Naive thymus-derived CD8-positive, alpha-beta T cell (primary cell): ENCODE measurements at places on chromosomes 12 and 14.

- H3K27me3 ChIP-seq: peaks cover 12% of the 10 kb centered on the region
- H3K4me1 ChIP-seq: no peaks in the 10 kb centered on the region
- peaks cover 3% of the 10 kb centered on the region for H3K36me3 ChIP-seq
- H3K4me3 ChIP-seq: no peak overlapping the region
- DNase-seq: no peak
Measured at GRCh38 chr12:14191612-14192011, 173.9 kb upstream of the ATF7IP start.

- no peaks in the 10 kb centered on the region for H3K27me3 ChIP-seq
- peaks cover 44% of the 10 kb centered on the region for H3K4me1 ChIP-seq
- H3K36me3 ChIP-seq: no peaks in the 10 kb centered on the region
- DNase-seq: no peak
- H3K27ac ChIP-seq: peak overlapping the region; percentile 93
Measured at GRCh38 chr12:50212071-50212467, 44.9 kb upstream of the CERS5 start.

DNA sequence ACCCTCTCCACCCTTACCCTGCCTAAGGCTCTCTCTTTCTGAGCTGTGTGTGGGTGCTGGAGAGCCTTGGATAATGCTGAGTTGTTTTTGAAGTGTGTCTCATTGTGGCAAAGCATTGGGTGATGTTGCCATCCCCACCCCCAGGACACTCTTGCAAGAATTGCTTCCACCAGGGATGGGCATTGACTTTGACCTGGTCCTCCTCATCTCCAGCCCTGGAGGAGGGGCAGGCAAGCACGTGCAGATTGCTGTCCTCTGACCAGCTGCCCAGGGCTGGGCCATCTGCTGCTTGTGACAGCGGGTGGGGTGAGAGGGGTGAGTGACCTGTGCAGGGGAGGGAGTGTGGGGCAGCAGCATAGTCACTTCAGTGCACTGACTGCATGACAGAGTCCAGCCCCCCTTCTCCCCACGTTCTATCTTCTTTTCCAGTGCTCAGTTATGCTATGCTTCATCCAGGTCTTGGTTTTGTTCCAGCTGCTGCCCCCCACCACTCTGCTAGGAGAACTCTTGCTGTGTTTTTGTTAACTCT lies 26.2 kb downstream of the SUSD6 start:
- H3K27me3 ChIP-seq: no peaks in the 10 kb centered on the region
- peaks cover 20% of the 10 kb centered on the region for H3K36me3 ChIP-seq
- peaks cover 61% of the 10 kb centered on the region for H3K4me1 ChIP-seq
- no peak for DNase-seq
- peak overlapping the region; percentile 93 for H3K27ac ChIP-seq
- no peak overlapping the region for H3K4me3 ChIP-seq

DNA sequence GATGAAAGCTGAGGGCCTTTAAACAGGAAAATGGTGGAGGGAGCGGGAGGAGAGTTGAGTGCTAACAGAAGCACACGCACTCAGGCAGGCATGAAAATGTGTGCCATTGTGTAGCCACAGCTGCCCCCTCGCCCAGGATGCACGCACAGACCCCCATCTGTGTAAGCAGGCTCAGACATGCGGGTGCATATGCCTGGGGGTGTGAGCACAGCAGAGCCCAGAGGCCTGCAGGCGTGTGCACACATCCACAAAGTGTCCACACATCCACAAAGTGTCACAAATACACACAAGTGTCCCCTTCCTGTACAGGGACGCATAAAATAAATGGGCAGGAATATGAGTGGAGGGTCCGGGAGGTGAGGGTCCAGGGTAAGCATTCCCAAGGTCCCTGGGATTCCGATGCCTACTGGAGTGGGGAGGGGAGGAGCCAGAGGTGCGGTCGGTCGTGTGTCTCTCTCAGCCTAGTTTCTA lies 805 bp upstream of the KRT7 start:
- peaks cover 2% of the 10 kb centered on the region for H3K4me1 ChIP-seq
- H3K36me3 ChIP-seq: no peaks in the 10 kb centered on the region
- no peak overlapping the region for H3K4me3 ChIP-seq
- H3K27ac ChIP-seq: no peak overlapping the region

- no peak overlapping the region for H3K27ac ChIP-seq
- no peaks in the 10 kb centered on the region for H3K4me1 ChIP-seq
- no peak overlapping the region for H3K4me3 ChIP-seq
- no peak for DNase-seq
Measured at GRCh38 chr12:130702966-130703732, 12.9 kb downstream of the RIMBP2 start.

DNA sequence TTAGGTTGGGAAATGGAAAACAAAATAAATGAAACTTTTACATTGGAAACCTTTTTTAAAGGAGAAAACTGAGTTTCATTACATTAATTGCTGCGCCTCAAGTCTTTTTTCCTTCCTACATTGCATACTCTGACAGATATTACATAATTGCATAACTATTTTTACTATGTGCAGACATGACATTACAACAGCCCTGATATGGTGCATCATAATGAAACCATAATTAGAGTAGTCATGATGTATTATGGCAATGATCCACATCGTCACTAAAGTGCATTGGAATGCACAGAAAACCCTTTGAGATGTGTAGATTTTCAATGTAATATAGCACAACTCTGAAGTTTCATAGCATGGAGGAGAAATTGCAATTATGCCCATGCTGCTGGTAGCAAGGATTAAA lies 217.8 kb upstream of the NPAS3 start:
- DNase-seq: no peak
- no peak overlapping the region for H3K27ac ChIP-seq
- H3K36me3 ChIP-seq: no peaks in the 10 kb centered on the region
- H3K4me3 ChIP-seq: no peak overlapping the region

DNA sequence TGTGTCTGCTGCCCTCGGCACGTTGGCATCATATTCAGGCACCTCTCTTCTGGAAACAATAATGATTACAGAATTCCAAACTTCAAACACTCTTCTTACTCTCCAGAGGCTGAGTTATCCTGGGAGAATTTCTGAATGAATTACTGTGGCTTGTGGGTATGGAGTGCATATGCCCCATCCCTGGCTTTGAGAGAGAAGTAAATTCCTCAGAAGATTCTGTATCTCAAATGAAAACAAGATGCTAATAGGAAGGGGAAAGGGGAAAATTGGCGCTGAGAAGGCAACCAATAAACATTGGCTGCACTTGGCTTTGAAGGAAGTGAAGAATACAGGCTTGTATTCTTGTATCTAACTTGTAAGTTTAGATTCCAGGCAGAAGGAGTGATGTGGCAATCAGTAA lies 132.0 kb upstream of the NOVA1 start:
- no peak for DNase-seq
- H3K4me1 ChIP-seq: no peaks in the 10 kb centered on the region
- H3K27ac ChIP-seq: no peak overlapping the region
- H3K4me3 ChIP-seq: no peak overlapping the region
- H3K27me3 ChIP-seq: no peaks in the 10 kb centered on the region
- no peaks in the 10 kb centered on the region for H3K36me3 ChIP-seq

DNA sequence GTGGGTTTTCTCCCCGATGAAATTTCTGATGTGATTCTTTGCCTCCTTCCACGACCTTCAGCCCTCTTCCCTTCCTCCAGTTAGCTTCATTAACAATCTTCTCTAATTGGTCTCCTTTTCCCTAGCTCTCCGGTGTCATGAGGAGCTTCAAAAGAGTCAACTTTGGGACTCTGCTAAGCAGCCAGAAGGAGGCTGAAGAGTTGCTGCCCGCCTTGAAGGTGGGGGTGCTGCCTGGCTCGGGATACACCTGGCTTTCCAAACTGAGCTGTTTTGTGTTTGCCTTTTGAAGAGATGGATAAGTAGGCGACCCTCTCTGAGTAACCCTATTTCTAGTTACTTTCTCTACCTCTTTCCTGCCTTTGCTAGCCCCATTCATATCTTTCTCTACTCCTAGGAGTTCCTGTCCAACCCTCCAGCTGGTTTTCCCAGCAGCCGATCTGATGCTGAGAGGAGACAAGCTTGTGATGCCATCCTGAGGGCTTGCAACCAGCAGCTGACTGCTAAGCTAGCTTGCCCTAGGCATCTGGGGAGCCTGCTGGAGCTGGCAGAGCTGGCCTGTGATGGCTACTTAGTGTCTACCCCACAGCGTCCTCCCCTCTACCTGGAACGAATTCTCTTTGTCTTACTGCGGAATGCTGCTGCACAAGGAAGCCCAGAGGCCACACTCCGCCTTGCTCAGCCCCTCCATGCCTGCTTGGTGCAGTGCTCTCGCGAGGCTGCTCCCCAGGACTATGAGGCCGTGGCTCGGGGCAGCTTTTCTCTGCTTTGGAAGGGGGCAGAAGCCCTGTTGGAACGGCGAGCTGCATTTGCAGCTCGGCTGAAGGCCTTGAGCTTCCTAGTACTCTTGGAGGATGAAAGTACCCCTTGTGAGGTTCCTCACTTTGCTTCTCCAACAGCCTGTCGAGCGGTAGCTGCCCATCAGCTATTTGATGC lies 797 bp downstream of the ESPL1 start:
- no peaks in the 10 kb centered on the region for H3K27me3 ChIP-seq
- peaks cover 20% of the 10 kb centered on the region for H3K4me1 ChIP-seq
- peak overlapping the region; percentile 94 for H3K27ac ChIP-seq

GRCh38 chr12:130878193-130879185 lies 6.6 kb downstream of the RAN start:
- no peak for DNase-seq
- peaks cover 56% of the 10 kb centered on the region for H3K4me1 ChIP-seq
- H3K36me3 ChIP-seq: peaks cover 17% of the 10 kb centered on the region
- no peak overlapping the region for H3K27ac ChIP-seq
- H3K4me3 ChIP-seq: no peak overlapping the region

- peaks cover 5% of the 10 kb centered on the region for H3K4me1 ChIP-seq
- H3K27me3 ChIP-seq: no peaks in the 10 kb centered on the region
- H3K4me3 ChIP-seq: no peak overlapping the region
- peaks cover 35% of the 10 kb centered on the region for H3K36me3 ChIP-seq
- H3K27ac ChIP-seq: no peak overlapping the region
- no peak for DNase-seq
Measured at GRCh38 chr12:59744564-59744963, 148.7 kb downstream of the SLC16A7 start.

- peak overlapping the region; percentile 49 for H3K4me3 ChIP-seq
- H3K36me3 ChIP-seq: no peaks in the 10 kb centered on the region
- H3K27me3 ChIP-seq: no peaks in the 10 kb centered on the region
- H3K4me1 ChIP-seq: peaks cover 61% of the 10 kb centered on the region
Measured at GRCh38 chr14:93962701-93963601, 13.4 kb downstream of the ASB2 start.

DNA sequence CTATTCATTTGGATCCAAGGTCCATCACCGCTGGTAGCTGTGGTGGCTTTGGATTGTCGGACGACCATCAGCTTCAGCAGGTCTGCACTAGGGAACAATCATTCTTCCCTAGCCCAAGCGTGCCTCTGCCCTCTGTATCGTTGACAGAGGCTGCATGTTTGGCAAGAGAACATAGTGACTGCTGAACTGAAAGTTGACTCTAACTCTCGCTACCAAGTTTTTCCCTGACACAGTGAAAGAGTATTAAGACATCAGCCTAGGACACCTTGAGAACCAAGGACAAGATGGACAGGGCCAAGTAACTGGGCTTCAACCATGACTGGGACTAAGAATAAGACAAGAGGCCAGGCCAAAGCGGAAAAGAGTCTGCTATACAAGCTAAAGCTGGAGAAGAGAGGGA lies 26.3 kb downstream of the TSHR start:
- DNase-seq: no peak
- no peaks in the 10 kb centered on the region for H3K27me3 ChIP-seq
- peaks cover 7% of the 10 kb centered on the region for H3K4me1 ChIP-seq
- no peak overlapping the region for H3K4me3 ChIP-seq

GRCh38 chr12:27025116-27025515 lies 2.8 kb downstream of the MED21 start:
- peak overlapping the region; percentile 29 for H3K4me3 ChIP-seq
- peaks cover 14% of the 10 kb centered on the region for H3K4me1 ChIP-seq
- peaks cover 38% of the 10 kb centered on the region for H3K36me3 ChIP-seq

- no peak overlapping the region for H3K27ac ChIP-seq
- H3K4me1 ChIP-seq: no peaks in the 10 kb centered on the region
- DNase-seq: no peak
- H3K27me3 ChIP-seq: peaks cover 12% of the 10 kb centered on the region
- H3K36me3 ChIP-seq: no peaks in the 10 kb centered on the region
Measured at GRCh38 chr14:30855345-30856037, 18.9 kb upstream of the COCH start.

GRCh38 chr12:6961278-6961694 lies 9.2 kb downstream of the PHB2 start:
- H3K27ac ChIP-seq: peak overlapping the region; percentile 98
- H3K4me1 ChIP-seq: peaks cover 81% of the 10 kb centered on the region
- DNase-seq: peak; percentile 79
- H3K27me3 ChIP-seq: no peaks in the 10 kb centered on the region
- peaks cover 30% of the 10 kb centered on the region for H3K36me3 ChIP-seq

GRCh38 chr14:91145391-91146160 lies 31.7 kb downstream of the DGLUCY start:
- H3K36me3 ChIP-seq: no peaks in the 10 kb centered on the region
- no peak overlapping the region for H3K4me3 ChIP-seq
- H3K4me1 ChIP-seq: peaks cover 18% of the 10 kb centered on the region
- no peak overlapping the region for H3K27ac ChIP-seq
- DNase-seq: no peak

- no peaks in the 10 kb centered on the region for H3K36me3 ChIP-seq
- DNase-seq: peak; percentile 23
- H3K27me3 ChIP-seq: no peaks in the 10 kb centered on the region
- H3K27ac ChIP-seq: no peak overlapping the region
Measured at GRCh38 chr14:66508846-66509621, 1.1 kb downstream of the GPHN start.

- H3K4me1 ChIP-seq: no peaks in the 10 kb centered on the region
- no peak overlapping the region for H3K4me3 ChIP-seq
- H3K36me3 ChIP-seq: peaks cover 5% of the 10 kb centered on the region
- DNase-seq: no peak
- no peak overlapping the region for H3K27ac ChIP-seq
Measured at GRCh38 chr12:50749459-50749882, 14.4 kb upstream of the ATF1 start.
